DMS 273 treated with DMSO at 0.1 percent for 48 hours (cell line): ENCODE measurements at places on chromosomes 12 and 14.

GRCh38 chr12:121250359-121250758 is 40.4 kb downstream of the P2RX4 start:
- no peak for DNase-seq

- DNase-seq = no peak
Observed at GRCh38 chr12:132471011-132471857, 18.7 kb upstream of the FBRSL1 start.

DNA sequence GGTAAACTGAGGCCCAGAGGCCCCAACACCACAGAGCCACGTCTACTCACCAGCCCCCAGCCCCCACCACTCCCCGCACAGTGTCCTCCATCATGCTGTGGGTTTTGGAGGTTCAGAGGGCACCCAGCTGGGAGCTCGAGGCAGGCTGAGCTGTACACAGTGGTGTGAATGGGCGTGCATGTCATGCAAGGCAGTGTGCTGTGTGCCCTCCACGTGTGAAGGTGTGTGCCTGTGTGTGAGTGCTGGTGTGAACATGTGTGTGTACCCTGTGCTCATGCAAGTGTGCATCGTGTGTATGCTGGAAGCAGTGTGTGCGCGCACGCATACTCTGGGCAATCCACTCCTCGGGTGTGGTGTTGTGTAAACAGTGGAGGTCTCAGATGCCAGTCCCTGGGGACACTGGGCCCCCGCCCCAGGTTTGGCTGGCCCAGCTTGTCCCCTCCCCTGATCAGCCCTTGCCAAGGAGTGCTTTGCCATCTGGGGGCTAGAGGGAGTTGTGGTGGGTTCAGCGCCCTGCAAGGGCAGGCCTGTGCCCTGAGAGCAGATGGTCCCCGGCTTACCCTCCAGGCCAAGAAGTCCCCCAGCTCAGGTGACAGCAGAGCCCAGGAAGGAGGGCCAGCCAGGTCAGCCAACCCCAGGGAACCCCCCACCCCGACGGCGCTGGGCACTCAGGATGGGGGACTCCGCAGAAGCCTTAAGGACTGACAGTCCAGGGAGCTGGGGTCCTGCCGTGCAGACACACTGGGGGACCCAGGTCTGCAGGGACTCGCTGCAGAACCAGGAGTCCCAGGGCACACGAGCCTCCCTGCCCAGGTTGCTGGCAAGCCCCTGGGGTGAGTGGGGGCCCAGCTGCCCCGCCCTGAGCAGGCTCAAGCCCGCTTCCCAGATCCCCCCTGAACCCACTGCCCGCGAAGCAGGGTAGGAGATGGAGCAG is 23.8 kb upstream of the GPR132 start:
- no peak for DNase-seq

- peak; percentile 10 for DNase-seq
Observed at GRCh38 chr14:95597784-95598211, 62.9 kb downstream of the GLRX5 start.

GRCh38 chr12:46221255-46222128 is 47.4 kb downstream of the SLC38A1 start:
- DNase-seq = no peak

DNA sequence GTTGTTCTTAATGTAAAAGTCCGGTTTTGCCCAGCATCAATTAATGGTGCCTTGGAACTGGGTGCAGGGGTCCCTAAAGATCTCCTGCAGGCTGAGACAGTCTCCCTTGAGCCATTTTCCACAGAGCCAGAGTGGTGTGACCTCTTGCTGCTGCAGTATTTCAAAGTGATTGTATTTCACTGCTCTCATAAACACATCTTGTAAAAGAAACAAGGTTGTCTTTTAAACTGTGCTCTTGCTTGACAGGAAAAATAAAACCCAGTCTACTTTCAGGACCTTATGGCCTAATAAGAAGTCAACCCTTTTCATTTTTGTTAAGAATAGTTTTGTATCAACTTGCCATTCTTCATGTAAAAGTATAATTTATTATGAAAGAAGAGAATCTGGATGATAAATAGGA is 44.7 kb downstream of the TMEM117 start:
- DNase-seq = no peak

DNA sequence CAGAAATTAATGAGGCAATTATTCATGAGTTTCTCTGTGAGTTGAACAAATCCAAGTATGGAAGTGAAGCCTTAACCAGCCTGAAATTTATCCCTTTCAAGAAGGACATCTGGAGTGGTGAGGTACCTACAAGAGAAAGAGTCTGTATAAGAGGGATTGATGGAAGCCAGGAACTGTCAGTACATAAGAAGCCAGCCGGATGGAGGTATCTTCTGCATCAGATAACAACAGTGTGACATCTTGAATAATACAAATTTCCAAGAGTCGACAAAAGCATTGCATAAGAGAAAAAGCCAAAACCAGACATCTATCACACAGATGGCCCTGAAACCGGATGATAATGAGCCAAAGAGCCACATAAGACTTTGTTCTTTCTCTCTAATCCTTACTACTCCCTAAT is 781.2 kb downstream of the FLRT2 start:
- DNase-seq = no peak

DNA sequence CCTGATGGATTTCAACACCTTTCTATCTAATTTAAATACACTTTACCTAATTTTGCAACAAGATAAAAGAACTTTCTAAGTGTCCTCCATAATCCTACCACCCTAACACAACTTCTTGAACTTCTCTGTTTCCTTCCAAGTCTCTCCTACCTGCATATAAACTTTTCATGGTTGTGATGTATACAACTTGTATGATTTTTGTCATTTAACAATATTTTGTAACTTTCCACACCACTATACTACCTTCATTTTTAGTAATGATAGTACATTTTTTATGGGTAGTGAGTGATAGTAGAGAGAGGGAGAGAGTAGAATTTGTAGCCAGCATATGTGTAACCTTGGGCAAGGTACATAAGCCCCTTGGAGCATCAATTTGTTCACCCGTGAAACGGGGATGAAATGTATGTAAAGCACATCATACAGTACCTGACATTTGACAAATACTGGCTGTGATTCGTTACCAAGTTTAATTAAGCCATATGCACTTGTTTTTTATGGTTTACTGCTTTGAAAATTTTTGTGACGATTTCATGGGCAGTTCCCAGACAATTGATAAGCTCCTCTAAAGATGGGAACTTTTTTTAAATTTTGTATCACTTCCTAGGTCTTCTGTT is 177.8 kb upstream of the SLC38A2 start:
- no peak for DNase-seq

DNA sequence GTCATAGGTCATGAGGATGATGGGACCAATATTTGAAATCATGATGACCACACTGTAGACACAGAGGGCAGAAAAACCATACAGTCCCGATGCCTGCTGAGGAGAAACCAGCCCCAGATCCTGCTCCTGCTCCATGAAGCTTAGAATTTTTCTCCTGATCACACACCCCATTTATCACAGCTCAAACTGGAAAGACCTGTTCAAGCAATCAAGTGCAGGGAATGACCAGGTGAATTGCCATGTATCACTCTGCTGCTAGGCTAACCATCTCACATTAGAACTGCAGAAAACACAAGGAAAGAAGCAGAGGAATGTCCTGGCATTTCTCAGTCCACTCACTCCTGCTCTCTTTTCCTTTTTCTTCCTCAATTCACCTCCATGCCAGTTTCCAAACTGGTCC is 18.1 kb downstream of the MANSC1 start:
- no peak for DNase-seq

- DNase-seq = no peak
Observed at GRCh38 chr12:91985002-91985787, 160.5 kb downstream of the BTG1 start.

DNA sequence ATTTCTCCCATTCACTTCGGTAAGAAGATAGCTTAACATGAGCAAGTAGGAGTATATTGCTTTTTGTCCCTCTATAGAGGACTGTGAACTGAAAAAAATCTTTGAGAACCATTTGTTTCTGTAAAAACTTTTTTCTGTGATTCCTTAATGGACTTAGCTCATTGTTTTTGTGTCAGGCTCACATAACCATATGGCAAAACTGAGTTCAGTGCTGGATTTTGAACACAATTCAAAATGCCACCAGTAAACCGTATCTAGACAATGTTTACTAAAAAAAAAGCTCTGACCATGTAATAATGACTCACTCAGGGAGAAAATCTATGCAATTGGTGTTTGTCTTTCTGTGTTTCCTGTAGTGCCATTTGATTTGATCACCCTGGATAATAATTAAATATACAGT is 5.2 kb downstream of the TRHDE start:
- no peak for DNase-seq

DNA sequence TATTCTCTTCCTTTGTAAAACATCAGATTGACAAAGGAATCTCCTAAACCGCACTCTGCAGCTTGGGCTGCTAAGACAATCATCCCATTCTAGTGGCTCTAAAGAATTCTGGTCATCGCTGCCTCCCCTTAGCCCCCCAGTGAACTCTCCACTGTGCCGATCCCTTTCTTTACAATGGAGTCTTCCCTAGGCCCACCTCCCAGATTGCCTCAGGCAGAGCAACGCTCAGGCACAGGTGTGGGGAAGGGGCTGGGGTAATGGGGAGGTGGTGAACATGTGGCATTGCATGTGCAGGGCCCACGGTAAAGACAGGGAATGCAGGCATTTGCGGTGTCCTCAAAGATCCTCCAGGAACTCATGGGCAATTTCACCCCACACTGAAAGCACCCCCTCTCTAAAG is 86.3 kb downstream of the PLEKHG3 start:
- DNase-seq = no peak

DNA sequence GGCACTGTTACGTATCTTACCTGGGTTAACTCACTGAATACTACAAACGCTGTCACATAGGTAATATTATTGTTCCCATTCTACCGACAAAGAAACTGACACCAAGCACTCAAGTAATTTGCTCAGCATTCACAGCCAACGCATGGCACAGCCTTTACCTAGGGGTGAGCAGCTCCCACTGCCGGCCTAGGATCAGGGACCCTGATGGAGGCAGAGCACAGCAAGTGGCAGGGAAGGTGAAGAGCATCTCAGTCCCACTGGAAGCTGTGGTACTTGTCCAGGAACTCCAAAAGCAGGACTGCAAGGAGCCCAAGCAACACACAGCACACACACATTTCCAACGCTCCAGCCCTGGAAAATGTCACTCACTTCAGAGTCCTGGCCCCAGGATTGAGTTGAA is 111.8 kb upstream of the CDKN3 start:
- DNase-seq = no peak
